ENCODE measurements at places on chromosomes 7 and 10. TPM values are rescaled to one million over a fixed set of nuclear protein-coding genes. Genes with fewer than 3 reads are reported as not detected.

The SFTPD gene
- not detected for total RNA-seq

The PRSS37 gene
- 0.10 TPM for total RNA-seq

The NFE2L3 gene
- 7.8 TPM for total RNA-seq

The ZNF736 gene
- total RNA-seq, result 31.3 TPM

The SLC18A2 gene
- 2.8 TPM for total RNA-seq

The AMPH gene
- 0.10 TPM for total RNA-seq

The SLC26A5 gene
- not detected for total RNA-seq

The RNF148 gene
- not detected for total RNA-seq

The MAGI2 gene
- 0.42 TPM for total RNA-seq

The PLPP4 gene
- not detected for total RNA-seq

The TYW1B gene
- total RNA-seq, result 3.3 TPM

The FGFR2 gene
- not detected for total RNA-seq

The HTR5A gene
- total RNA-seq, result under 0.01 TPM

The FRMD4A gene
- 0.63 TPM for total RNA-seq

The SMO gene
- 0.10 TPM for total RNA-seq

The TAS2R41 gene
- total RNA-seq, result 2.0 TPM

The SFTPA2 gene
- not detected for total RNA-seq

The CASTOR2 gene
- total RNA-seq, result 4.5 TPM

The SH2D4B gene
- total RNA-seq, result 0.10 TPM

The CHAT gene
- total RNA-seq, result not detected

The AKR1C4 gene
- total RNA-seq, result 0.21 TPM

The DBNL gene
- 100 TPM for total RNA-seq

The AFAP1L2 gene
- 0.94 TPM for total RNA-seq

The POR gene
- 35.6 TPM for total RNA-seq

The RTKN2 gene
- total RNA-seq, result 9.8 TPM

The NME8 gene
- total RNA-seq, result 1.7 TPM

The TMEM236 gene
- under 0.01 TPM for total RNA-seq

The ATRNL1 gene
- total RNA-seq, result 0.21 TPM

The TAS2R4 gene
- 0.31 TPM for total RNA-seq

The H2BK1 gene
- not detected for total RNA-seq

Measured in mononuclear cell (primary cell).